Tibial nerve (tissue), 4 donors: ENCODE measurements at places on chromosomes 2 and 18. TPM values are rescaled to one million over a fixed set of nuclear protein-coding genes. Genes with fewer than 3 reads are reported as not detected.

TBR1 gene
- not detected for total RNA-seq

ATP8B1 gene
- total RNA-seq: 8.0 TPM

PDE1A gene
- total RNA-seq: 47.3 TPM

DOK6 gene
- 4.0 TPM for total RNA-seq

SLC4A3 gene
- total RNA-seq: 3.6 TPM

DNA sequence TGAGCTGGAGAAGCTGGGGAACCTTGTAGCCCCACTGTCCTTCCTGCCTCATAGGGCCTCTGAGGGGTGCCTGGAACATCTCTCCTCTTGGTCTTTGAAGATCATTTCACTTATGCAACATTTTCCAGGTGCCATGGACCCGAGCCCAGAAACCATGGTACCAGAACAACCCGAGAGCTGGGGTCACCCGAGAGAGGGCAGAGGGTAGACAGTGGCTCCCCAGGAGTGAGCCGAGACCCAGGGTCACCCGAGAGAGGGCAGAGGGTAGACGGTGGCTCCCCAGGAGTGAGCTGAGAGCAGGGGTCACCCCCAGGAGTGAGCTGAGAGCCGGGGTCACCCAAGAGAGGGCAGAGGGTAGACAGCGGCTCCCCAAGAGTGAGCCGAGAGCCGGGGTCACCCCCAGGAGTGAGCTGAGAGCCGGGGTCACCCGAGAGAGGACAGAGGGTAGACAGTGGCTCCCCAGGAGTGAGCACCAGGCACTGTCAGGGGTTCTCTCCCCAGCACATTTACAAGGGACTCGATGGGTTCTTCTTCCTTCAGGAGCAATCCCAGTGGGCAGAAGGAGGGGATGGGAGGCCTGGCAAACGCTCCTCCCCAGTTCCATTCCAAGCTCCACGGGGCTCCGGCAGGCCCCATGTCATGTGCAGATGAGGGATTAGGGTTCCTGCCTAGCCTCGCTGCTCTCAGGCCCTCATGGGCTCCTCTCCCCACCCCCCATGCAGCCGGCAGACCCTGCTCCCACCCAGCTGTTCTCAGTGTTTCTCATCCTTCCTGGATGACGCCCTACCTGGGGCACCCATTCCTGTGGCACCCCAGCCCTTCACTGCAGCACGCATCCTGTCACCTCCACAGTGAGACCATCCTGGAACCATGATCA is 163.5 kb downstream of the RTP5 start:
- DNase-seq: no peak

DNA sequence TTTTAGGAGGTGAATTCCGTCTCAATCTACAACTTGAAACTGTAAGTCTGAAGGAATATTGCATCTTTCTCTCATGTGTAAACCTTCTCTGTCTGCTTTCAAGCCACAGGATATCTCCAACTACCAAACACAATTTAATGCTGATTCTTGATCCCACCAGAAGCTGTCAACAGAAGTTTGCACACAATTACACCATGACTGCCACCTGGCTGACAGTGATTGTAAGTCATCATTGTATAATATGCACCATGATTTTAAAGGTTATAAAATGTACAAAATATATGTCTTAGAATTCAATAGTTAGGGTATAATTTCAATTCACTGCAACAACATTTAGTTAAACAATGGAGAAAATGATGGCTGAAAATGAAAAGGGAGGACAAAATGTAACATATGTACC is 18.4 kb downstream of the PREPL start:
- no peak for DNase-seq

DNA sequence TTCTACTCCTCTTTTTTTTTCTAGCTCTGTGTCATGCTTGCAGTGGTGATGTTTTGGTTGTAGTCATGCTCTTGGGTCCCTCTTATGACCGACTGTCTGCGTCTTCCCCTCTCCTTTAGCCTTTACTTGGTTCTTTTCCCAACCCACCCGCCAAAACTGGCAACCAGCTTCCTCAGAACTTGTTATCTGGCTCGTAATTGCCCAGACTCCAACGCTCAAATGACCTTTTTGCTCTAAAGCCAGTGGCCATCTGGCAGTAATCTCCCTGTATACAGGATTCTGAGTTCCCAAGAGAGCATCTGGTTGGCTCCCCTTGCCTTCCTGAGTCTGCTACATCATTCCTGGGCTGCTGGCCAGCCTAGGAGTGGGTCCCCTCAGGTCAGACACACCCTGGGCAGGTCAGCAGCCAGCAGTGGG is 147.2 kb downstream of the MGAT5 start:
- DNase-seq: no peak

- DNase-seq: no peak
Measured at GRCh38 chr18:55405475-55405874, 182.5 kb downstream of the TCF4 start.

DNA sequence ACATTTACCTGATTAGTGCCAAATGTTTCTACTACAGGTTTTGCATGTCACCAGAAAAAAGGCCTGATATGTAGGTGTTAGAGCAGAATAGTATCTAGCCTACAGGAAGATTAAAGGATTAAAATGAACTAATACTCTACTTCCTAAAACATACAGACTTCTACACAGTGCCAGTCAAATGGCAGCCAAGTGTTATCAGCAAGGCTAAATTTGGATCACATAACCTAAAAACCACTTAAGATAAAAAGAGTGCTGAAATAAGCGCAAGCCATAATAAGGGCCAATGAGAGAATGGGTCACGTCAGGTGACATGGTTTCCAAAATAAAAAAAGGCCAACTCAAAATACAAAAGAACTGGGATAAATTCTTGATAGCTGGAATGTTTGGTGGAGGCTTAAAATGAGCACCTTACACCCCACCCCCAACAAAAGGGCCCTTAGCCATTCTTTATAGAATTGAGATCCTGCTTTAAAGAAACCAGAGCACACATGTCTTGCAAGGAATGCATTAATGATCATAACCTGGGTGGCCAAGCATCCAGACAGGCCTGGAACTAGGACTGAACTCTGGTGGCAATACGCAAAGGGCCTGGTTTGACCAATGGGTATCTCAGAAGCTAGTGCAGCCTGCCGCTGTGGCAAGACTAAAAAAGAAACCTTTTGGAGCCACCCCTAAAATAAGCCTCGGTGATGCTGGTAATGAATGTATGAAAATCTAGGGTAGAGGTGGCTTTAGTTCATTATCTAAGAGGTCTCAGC is 32.4 kb downstream of the IRS1 start:
- DNase-seq: no peak

DNA sequence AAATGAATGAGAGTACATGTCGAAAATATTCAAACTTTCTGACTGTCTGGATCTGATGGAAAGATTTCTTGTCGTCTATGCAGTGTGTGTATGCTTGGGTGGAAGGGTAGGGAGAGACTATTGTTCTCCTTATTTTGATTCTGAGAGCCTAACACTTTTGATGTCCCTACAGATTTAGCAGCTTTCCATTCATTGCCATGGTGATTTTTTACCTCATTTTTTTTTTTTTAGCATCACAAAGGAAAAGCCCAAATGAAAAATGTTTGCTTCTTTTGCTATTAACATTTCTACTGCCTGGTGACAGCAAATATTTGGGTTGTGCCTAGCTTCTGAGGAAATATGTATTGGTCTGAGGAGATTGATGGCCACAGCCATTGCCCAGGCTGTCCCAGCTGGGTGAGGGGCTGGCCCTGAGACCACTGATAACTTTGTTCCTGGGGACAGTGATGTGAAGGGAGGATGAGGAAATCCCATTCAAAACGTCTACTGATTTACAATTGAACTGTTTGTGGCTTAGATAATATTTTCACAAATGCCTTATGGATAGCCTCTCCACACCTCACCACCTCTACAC is 558.6 kb downstream of the DCC start:
- DNase-seq: no peak

DNA sequence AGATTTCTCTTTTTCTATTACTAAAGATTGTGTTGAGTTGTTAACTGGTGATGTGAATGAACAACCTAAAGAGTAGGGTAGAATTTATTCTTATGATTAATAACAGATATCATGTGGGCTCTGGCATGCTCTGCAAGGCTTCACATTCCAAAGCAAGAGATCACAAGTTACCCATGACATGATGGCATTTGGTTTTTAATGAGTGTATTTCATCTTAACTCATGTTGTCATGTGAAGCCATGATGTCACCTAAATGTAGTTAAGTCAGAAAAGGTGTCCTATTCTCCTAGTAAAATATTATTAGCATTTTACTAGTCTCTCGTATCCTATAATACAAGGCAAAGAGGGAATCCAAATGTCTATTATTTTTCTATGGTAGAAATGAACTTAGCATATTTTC is 678.0 kb downstream of the ARHGAP15 start:
- no peak for DNase-seq

DNA sequence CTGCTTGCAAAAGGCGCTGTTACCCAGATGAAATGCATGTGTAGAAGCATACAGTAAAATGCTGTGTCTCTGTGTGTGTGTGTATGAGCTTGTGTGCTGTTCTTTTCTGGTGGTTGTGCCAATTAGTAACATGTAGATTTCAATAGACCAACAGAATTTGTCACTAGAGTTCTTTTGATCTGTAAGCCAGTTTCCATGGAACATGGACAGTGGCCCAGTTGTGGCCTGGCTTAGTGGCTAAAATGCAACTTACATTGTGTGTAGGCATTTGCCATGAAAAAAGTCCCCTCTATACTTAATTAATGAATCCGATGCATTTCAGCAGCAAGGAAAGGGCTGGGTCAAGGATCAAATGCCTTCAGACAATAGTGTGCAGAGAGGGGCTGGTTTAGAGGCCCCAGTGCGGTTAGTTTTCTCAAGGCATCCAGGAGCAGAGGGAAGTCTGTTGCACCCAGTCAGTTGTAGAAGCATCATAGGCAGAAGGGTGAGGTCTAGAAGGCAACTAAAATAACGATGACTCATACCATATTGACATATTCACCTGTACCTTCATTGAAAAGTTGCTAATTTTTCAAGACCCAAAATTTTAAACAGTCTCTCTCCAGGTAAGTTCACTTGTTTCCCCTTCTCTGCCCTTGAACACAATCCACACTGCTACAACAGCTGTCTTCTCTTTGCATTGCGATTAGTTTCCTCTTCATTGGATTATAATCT is 366.9 kb upstream of the SPRED2 start:
- no peak for DNase-seq
